ENCODE measurements at places on chromosomes 4 and X.

DNA sequence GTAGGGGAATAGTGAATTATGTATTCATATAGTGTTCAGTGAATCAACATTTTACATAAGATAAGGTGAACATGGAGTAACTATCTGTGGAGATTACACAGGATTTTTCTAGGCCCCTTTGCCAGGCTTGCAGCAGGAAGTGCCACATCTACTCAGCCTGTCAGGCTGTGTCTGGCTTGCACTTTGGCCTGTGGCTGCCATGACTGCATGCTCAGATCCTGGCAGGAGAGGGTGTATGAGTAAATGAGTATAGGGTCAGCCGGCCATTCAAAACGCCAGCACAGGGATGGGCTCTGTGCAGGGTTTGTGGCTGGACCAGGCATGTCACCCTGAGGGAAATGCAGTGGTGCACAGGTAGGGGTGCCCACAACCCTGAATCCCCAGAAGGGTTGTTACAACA lies 51.9 kb downstream of the UBQLN2 start:
- no peaks in the 10 kb centered on the region for H3K27me3 ChIP-seq
- H3K36me3 ChIP-seq, result no peaks in the 10 kb centered on the region
- no peaks in the 10 kb centered on the region for H3K4me1 ChIP-seq
- H3K27ac ChIP-seq, result no peak overlapping the region
- DNase-seq, result no peak

DNA sequence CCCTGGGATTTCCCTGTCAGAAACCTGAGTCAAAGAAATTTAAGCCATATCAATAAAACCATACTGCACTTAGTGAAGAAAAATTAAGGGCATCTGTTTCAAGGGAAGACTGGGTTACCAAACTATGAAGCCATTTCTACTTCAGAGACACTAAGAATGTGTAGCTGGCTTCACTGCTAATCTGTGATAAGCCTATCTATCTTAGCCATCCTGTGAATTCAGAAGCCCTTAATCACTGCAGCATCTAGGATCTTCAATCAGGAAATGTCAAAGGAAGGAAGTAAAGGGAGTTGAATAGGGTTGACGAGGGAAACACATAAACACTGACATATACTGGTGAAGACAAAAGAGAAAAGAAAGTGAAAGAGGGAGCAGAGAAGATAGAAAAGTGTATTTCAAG lies 777.6 kb upstream of the DIAPH2 start:
- DNase-seq, result no peak
- no peaks in the 10 kb centered on the region for H3K36me3 ChIP-seq
- H3K4me3 ChIP-seq, result no peak overlapping the region
- H3K4me1 ChIP-seq, result no peaks in the 10 kb centered on the region
- no peak overlapping the region for H3K27ac ChIP-seq

DNA sequence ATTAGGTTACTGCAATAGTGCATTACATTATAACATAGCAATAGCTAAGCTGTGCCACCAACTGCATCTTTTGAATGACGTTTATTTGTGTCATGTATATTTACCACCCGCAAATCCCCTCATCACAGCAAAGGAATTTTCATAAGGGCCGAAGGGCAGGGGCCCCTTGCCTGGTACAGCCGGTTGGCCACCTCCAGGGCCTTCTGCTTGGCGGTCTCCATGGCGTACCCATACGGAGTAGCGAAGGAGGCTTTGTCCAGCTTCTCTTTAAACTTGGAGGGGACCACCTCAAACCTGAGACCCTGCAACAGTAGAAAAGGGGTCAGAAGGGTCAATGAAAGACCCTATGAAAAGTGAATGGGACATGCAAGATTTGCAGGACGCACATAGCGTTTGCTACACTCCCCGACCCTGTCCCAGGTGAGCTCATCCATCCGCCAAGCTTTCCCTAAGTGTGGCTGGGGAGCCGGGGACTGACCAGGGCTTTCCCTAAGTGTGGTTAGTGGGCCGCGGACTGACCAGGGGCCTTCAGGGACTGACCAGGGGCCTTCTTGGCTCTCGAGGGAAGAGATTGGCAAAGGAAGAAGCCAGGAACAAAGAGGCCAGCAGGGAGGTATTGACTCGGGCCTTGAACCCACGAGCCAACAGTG lies 10.6 kb downstream of the ASMTL start:
- H3K27me3 ChIP-seq, result no peaks in the 10 kb centered on the region
- no peak overlapping the region for H3K4me3 ChIP-seq
- no peak overlapping the region for H3K27ac ChIP-seq
- H3K36me3 ChIP-seq, result peaks cover 12% of the 10 kb centered on the region
- H3K4me1 ChIP-seq, result peaks cover 8% of the 10 kb centered on the region

GRCh38 chr4:52574036-52574435 lies 85.1 kb downstream of the USP46 start:
- H3K27ac ChIP-seq, result no peak overlapping the region
- H3K36me3 ChIP-seq, result no peaks in the 10 kb centered on the region
- H3K4me3 ChIP-seq, result no peak overlapping the region
- H3K27me3 ChIP-seq, result no peaks in the 10 kb centered on the region

DNA sequence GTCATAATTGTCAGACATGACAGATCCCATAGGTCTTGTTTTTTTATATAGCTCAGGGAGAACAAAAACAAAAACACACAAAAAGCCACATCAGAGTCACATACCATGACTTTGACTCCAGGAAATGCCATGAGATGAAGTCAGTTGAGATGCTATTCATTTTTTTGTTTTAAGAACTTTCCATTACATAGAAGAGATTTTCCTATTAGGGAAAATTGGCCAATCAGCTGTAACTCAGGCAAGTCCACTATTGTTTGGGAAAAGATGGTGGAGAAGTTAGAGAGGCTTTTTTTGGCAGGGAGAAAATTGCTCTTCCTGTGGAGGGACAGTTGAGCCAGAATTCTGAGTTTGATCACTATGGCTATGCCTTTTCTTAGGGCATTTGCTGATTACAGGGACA lies 72.6 kb downstream of the SMARCA5 start:
- H3K27ac ChIP-seq, result no peak overlapping the region
- H3K4me1 ChIP-seq, result no peaks in the 10 kb centered on the region
- H3K4me3 ChIP-seq, result no peak overlapping the region
- no peaks in the 10 kb centered on the region for H3K27me3 ChIP-seq

DNA sequence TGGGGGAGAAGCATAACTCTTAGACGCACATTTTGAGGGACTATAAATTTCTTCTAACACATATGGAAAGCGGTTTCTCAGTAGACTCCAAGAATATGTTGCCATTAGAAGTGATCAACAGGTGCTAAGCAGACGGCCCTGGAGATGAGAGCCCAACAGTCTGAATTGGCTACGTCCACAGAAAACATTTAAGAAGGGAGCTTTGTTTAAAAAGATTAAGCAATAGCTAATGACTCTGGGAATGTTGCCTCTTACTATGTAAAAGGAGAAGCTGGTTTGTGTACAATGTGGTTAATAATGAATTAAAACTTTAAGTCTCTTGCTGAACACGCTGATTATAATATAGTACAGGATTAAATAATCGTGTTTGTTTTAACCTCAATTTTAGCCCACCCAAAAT lies 399.5 kb downstream of the SMARCA1 start:
- no peak overlapping the region for H3K27ac ChIP-seq
- H3K36me3 ChIP-seq, result no peaks in the 10 kb centered on the region
- DNase-seq, result no peak

- no peak overlapping the region for H3K27ac ChIP-seq
- no peaks in the 10 kb centered on the region for H3K36me3 ChIP-seq
- no peaks in the 10 kb centered on the region for H3K4me1 ChIP-seq
- H3K4me3 ChIP-seq, result no peak overlapping the region
- H3K27me3 ChIP-seq, result no peaks in the 10 kb centered on the region
Measured at GRCh38 chrX:138011468-138011867, 445.5 kb downstream of the ZIC3 start.

- no peaks in the 10 kb centered on the region for H3K36me3 ChIP-seq
- H3K4me3 ChIP-seq, result no peak overlapping the region
- no peak for DNase-seq
Measured at GRCh38 chrX:84715315-84715714, 213.1 kb upstream of the HDX start.

DNA sequence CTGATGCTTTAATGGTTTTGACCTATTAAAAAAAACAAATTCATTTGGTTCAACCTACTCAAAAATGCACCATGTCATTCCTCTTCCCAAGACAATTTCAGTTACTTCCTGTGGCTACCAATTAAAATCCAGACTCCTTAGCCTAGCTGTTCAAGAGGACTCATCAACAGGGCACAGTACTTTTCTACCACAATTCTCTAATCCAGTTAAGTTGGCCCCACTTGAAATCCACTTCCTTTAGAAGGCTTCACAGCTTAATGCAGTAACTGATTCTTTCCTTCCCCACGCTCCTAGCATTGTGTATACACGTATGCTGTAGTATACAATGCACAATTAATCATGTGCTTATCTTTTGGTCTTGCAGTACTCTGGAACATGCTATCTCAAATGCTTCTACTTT lies 129.8 kb downstream of the UGT8 start:
- no peak for DNase-seq
- no peaks in the 10 kb centered on the region for H3K27me3 ChIP-seq

DNA sequence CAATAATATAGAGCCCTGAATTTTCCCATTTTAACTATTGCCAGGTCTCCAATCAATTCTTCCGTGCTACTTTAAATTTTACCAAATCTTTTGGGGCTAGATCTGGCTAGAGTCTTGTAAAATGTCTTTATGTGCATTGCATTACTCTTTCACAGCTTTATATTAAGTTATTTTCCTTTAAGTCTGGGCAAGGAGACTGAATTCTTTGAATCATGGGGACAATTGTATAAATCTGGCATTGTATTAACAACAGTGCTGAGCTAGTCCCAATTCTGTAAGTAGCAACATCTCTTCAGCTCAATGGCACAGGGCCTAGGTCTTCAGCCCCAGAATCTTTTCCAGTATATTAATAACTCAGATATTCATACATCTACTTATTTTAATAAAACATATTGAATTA lies 1080.4 kb upstream of the INTU start:
- no peak overlapping the region for H3K27ac ChIP-seq
- no peak overlapping the region for H3K4me3 ChIP-seq
- DNase-seq, result no peak
- no peaks in the 10 kb centered on the region for H3K27me3 ChIP-seq
- H3K36me3 ChIP-seq, result no peaks in the 10 kb centered on the region

GRCh38 chr4:147830987-147831386 lies 99.1 kb downstream of the ARHGAP10 start:
- peak overlapping the region; percentile 91 for H3K27ac ChIP-seq
- H3K4me3 ChIP-seq, result no peak overlapping the region
- peaks cover 89% of the 10 kb centered on the region for H3K4me1 ChIP-seq
- no peaks in the 10 kb centered on the region for H3K27me3 ChIP-seq
- no peaks in the 10 kb centered on the region for H3K36me3 ChIP-seq

DNA sequence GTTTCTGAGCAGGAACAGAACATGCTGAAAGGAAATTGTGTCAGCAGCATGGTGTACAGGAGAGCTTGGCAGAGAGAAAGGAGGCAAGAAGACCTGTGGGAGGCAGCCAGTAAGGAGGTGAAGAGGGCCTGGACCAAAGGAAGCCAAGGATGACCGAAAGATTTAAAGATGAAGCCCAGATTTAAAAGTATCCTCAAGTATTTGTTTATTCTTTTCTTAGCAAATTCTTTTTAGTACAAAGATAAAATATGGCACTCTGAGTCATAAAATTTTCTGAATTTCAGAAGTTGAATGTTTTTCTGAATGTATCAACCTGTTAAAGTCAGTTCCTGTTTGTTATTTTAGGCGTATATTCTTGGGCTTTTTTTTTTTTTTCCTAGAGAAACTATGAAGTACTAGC lies 3.5 kb downstream of the PKD2 start:
- peaks cover 84% of the 10 kb centered on the region for H3K4me1 ChIP-seq
- no peak for DNase-seq
- no peaks in the 10 kb centered on the region for H3K36me3 ChIP-seq
- H3K27ac ChIP-seq, result peak overlapping the region; percentile 94

DNA sequence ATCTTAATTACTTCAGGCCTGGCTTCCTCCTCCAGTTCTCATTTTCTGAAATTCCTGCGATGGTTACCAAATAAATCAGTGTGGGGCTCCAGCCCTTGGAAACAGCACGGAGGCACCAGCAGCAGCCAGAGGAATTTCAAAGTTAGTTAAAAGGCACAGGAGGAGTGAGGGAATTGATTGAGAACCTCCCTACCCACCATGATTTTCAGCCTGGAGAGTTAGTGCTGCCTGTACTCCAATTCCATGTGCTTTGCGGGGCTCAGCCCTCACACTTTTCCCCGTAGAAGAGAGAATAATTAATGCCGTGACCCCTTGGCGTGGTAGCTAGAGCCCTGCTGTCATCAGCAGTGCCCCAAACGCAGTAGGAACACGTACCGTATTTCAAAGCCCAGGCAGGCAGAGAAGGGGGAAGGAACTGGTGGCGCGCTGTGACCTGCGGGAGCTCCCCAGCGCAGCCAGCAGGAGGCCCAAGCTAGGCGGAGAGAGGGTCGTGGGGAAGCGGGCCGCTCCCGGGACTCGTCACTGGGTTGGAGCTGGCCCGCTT lies 84.0 kb upstream of the IGFBP7 start:
- peak overlapping the region; percentile 45 for H3K27ac ChIP-seq
- H3K4me3 ChIP-seq, result no peak overlapping the region
- no peaks in the 10 kb centered on the region for H3K27me3 ChIP-seq
- H3K36me3 ChIP-seq, result no peaks in the 10 kb centered on the region
- peaks cover 27% of the 10 kb centered on the region for H3K4me1 ChIP-seq
- DNase-seq, result no peak

DNA sequence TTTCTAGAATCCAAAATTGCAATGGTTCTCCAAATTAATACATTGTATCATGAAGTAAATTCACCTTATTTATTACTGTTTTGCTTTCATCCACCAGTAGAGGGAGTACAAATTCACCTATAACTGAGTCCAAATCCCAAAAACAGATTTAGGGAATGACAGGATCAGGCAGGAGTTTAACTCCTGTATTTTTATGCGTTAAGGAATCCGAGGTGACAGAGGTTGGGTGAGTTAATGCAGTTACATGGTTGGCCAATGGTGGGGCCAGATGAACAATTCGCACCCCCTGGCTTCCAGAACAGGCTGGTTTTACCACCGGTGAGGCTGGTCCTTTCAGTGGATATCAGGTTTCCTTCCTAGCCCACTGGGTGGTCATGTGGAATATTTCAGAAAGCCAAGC lies 82.4 kb downstream of the MTNR1A start:
- H3K27me3 ChIP-seq, result no peaks in the 10 kb centered on the region
- no peak for DNase-seq
- H3K4me1 ChIP-seq, result no peaks in the 10 kb centered on the region
- H3K36me3 ChIP-seq, result no peaks in the 10 kb centered on the region
- no peak overlapping the region for H3K27ac ChIP-seq
- H3K4me3 ChIP-seq, result no peak overlapping the region

GRCh38 chrX:71301195-71301924 lies at the start of gene ITGB1BP2:
Gene ITGB1BP2 (plus strand): TSS chrX:71301750. CDS start chrX:71301807, 57 bp downstream.
- H3K36me3 ChIP-seq, result peaks cover 29% of the 10 kb centered on the region
- no peaks in the 10 kb centered on the region for H3K27me3 ChIP-seq
- peak; percentile 66 for DNase-seq
- H3K27ac ChIP-seq, result peak within 1 kb of the TSS; percentile 81
- peak within 1 kb of the TSS; percentile 1 for H3K4me3 ChIP-seq
- H3K4me1 ChIP-seq, result peaks cover 13% of the 10 kb centered on the region

GRCh38 chr4:4323705-4324534 lies 33.9 kb downstream of the ZBTB49 start:
- H3K4me3 ChIP-seq, result no peak overlapping the region
- H3K36me3 ChIP-seq, result peaks cover 5% of the 10 kb centered on the region
- DNase-seq, result peak; percentile 11
- no peak overlapping the region for H3K27ac ChIP-seq

GRCh38 chr4:149140841-149141240 lies 674.8 kb downstream of the IQCM start:
- no peak overlapping the region for H3K4me3 ChIP-seq
- H3K27me3 ChIP-seq, result no peaks in the 10 kb centered on the region
- no peaks in the 10 kb centered on the region for H3K4me1 ChIP-seq
- H3K36me3 ChIP-seq, result no peaks in the 10 kb centered on the region
- H3K27ac ChIP-seq, result no peak overlapping the region
- DNase-seq, result no peak

GRCh38 chrX:50206753-50207152 lies 2.2 kb downstream of the CCNB3 start:
- H3K27ac ChIP-seq, result no peak overlapping the region
- H3K27me3 ChIP-seq, result no peaks in the 10 kb centered on the region
- H3K4me1 ChIP-seq, result no peaks in the 10 kb centered on the region

All from sigmoid colon (tissue), 7 donors.